ENCODE measurements at places on chromosomes 16 and 17.

GRCh38 chr17:67289181-67289876, 44.3 kb upstream of the HELZ start:
- DNase-seq: no peak

DNA sequence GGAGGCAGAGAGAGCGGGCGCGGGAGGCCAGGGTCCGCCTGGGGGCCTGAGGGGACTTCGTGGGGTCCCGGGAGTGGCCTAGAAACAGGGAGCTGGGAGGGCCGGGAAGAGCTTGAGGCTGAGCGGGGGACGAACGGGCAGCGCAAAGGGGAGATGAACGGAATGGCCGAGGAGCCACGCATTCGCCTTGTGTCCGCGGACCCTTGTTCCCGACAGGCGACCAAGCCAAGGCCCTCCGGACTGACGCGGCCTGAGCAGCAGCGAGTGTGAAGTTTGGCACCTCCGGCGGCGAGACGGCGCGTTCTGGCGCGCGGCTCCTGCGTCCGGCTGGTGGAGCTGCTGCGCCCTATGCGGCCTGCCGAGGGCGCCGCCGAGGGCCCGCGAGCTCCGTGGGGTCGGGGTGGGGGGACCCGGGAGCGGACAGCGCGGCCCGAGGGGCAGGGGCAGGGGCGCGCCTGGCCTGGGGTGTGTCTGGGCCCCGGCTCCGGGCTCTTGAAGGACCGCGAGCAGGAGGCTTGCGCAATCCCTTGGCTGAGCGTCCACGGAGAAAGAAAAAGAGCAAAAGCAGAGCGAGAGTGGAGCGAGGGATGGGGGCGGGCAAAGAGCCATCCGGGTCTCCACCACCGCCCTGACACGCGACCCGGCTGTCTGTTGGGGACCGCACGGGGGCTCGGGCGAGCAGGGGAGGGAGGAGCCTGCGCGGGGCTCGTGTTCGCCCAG, 1.2 kb upstream of the CBX4 start:
- no peak for DNase-seq

GRCh38 chr16:19968891-19969683, 84.4 kb upstream of the GPRC5B start:
- DNase-seq: no peak

DNA sequence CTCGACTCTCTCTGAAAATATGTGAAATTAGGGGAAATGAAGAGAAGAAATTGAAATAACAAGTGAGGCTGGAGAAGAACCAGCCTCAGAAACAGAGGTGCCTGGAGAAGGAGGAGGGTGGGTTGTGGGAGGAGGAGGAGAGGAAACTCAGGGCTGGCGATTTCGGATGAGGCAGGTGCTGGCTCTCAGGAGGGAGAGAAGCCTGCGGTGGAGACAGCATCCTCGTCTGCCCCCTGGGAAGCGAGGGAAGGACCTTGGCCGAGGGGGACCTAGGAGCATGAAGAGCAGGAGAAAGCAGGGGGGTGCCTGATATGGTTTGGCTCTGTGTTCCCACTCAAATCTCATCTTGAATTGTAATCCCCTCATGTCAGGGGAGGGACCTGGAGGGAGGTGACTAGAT, 264.7 kb upstream of the TNRC6C start:
- no peak for DNase-seq

DNA sequence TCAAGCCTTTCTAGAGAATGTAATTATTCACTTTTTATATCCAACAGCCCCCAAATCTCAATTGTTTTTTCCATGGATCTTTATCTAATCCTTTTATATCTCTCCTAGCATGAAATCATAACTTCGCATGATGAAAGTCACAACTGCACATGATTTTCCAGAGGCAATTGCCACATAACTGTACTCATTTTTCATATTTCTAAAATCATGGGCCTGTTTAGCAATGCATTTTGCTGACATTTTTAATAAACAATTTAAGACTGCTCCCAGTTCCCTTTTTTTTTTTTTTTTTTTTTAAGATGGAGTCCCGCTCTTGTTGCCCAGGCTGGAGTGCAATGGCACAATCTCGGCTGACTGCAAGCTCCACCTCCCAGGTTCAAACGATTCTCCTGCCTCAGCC, 83.5 kb downstream of the VMP1 start:
- DNase-seq: no peak

- peak; percentile 81 for DNase-seq
Observed at GRCh38 chr16:89192956-89193575, 7.3 kb downstream of the SLC22A31 start.

GRCh38 chr17:35947156-35947585, 3.7 kb upstream of the LYZL6 start:
- DNase-seq: peak; percentile 33

DNA sequence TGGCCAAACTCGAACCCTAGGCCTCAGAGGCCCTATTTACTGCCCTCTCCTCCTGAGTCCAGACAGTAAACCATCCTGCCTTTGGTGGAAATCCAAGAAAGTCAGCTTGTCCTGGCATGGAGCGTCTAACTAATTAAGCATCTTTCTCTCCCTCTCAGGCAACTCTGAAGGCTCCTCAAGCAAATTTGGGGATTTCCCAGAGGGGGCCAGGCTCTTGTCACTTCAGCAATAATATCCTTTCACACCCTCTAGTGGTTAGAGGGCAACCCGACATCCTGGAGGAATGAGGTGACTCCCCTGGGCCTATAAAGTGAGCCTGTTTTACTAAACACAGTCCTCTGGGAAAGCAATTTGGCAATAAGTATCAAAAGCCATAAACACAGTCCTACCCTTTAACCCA, 60.4 kb downstream of the NOG start:
- DNase-seq: peak; percentile 68

DNA sequence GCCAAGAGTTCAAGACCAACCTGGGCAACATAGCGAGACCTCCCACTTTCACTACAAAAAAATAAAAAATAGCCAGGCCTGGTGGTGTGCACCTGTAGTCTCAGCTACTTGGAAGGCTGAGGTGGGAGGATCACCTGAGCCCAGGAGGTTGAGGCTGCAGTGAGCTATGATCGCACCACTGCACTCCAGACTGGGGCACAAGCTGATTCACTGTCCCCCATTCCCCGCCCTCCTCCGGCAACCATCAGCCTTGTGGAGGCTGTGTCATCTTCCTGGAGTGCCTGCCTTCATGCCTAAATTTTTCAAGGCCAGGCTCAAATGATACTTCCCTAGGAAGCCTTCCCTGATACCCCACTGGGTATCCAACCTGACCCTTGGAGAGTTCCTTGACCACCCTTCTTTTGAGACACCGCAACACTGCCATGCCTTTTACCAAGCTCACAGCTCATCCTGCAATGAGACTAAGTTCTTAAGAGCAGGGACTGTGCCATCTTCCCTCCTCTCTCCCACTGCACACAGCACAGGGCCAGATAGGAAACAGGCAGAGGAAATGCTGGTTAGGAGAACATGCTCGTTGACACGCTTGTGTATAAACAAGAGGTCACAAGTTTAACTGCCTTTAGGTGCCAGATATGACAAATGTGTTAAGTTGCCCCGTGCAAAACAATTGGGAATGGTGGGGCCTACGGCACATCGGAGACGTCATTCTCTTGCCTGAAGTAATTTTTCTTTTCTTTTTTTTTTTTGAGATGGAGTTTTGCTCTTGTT, 3.9 kb upstream of the SRCAP start:
- DNase-seq: no peak

DNA sequence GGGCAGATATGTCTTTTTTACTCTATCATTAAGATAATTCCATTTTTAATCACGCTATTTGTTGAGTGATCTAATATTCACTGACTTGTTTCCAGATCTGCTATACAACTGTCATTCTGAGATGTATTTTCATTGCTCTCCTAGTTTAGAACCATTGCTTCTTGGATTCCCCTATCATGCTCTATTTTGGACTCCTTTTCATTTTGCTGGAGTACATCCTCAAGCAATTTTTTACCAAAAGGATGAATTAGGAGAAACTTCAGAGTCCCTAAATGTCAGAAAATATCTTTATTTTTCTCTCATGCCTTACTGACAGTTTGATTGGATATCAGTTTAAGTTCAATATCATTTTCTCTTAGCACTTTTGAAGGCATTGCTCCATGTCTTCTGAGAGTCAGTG, 9.8 kb downstream of the MT4 start:
- no peak for DNase-seq

DNA sequence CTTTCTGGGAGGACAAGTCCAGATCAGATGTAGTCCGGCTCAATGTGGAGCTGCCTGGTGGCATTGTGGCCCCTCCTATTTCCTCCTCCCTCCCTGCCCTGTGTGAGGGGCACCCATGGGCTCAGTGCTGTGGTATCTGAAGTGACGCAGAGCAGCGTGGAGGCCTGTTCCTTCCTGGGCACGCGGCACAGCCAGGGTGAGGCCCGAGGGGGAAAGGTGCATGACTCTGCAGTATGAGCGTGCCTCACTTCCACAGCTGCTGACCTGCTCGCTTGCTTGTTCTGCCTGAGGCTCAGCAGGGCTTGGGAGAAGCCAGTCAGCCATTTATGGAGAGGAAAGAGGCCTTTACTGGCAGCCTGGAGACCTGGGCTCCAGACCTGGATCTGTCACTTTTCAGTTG, 11.7 kb downstream of the TMEM238L start:
- peak; percentile 22 for DNase-seq

GRCh38 chr17:46853896-46854444, 2.6 kb downstream of the WNT9B start:
- no peak for DNase-seq

- DNase-seq: peak; percentile 31
Observed at GRCh38 chr16:48231727-48232492, 12.2 kb upstream of the LONP2 start.

GRCh38 chr16:7086822-7087616, 245.6 kb upstream of the RBFOX1 start:
- DNase-seq: no peak

- peak; percentile 50 for DNase-seq
Observed at GRCh38 chr16:38941-39892, 14.2 kb downstream of the POLR3K start.

- DNase-seq: no peak
Observed at GRCh38 chr16:8863594-8864424, 5.0 kb downstream of the CARHSP1 start.

GRCh38 chr17:72476575-72476986, 355.8 kb downstream of the SOX9 start:
- DNase-seq: no peak

GRCh38 chr16:68445458-68445857, 2.9 kb downstream of the SMPD3 start:
- DNase-seq: peak; percentile 50

DNA sequence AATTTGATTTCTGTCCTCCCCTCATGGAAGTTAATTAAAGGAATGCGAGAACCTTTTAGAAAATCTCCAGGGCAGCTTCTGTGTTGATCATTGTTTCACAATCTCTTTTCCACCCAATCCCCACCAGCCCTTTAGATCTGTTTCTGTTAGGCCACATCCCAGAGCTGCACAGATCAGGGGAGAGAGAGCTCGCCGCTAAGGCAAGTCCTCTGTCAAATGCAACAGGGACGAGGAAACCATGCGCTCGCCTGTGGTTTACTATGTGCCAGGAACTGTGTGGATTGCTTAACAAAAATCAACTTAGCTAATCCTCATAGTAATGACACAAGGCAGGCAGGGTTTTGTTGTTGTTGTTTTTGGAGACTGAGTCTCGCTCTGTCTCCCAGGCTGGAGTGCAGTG, 115.4 kb downstream of the SALL1 start:
- DNase-seq: no peak

DNA sequence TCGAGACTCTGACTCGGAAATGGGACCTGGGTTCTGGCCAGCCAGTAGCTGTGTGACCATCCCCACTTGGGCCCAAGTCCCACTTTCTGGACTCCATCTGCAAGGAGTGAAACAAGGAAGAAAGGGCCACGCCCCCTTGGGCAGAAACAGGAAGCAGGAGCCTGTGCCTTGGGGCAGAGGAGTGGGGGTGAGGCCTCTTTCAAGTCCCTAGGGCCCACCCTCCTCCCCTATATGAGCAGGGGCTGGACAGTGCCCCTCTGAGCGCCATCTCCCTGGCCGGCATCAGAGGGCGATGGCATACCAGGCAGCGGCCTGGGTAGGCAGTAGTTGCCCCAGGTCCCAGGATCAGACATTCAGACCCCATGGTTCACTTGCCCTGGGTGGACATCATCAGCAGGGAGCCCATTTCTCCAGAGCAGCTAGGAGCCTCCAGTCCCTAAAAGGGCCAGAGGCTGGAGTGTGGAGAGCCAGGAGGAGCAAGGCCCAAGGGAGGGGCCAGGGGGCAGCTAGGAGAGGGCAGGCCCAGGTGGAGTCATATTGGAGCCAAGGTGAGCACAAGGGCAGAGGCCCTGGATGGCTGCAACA, 7.1 kb downstream of the BCAR1 start:
- no peak for DNase-seq

DNA sequence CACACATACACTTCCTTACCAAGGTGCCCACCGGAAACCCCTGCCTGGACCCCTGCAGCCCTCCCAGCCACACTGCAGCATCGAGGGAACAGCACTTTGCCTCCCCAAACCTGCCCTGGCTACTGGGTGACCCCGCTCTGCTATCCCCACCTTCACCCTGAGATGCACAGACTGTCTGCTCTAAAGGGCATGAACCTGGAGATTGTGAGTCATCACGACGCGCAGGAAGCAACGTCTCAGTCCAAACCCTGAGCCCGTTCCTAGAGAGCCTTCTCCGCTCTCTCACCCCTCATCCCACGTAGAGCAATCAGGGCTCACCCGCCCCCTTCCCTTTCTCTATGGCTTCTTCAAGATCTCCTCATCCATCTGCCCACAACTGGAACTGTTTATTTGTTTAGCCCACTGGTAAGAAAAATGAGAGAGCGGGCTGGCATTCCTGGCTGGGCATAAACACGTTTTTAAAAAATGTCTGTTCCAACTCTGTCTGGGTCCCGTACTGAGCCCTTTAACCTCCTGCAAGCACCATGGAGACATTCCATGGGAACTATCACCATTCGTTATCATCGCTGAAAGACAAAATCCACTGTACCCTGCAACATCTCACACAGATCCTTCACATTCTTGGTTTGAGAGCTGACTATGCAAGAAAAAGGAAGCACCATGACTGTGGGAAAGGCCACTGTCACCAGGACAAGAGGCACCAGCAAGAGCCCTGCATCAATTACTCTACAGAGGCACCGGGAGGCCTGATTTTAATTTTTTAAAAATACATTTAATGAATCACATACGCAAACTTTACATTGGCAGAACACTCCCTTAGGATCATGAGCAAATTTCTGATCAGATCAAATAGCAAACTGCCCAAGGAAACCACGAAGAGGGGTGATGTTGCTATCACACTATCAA, 28.2 kb downstream of the ZFHX3 start:
- no peak for DNase-seq

- no peak for DNase-seq
Observed at GRCh38 chr17:32593003-32593402, 106.2 kb downstream of the CDK5R1 start.

- no peak for DNase-seq
Observed at GRCh38 chr16:70725024-70725911, 39.4 kb upstream of the MTSS2 start.

- DNase-seq: no peak
Observed at GRCh38 chr17:21689604-21690003, 2.7 kb upstream of the KCNJ18 start.
